Activated CD8-positive, alpha-beta T cell treated with anti-CD3 and anti-CD28 coated beads, Interleukin-2, amount 10 ng/mL, durations not matched to agents 7 days and 5 days (primary cell): ENCODE measurements at places on chromosomes 3 and 15.

- H3K4me1 ChIP-seq = peaks cover 49% of the 10 kb centered on the region
- H3K36me3 ChIP-seq = peaks cover 28% of the 10 kb centered on the region
- H3K4me3 ChIP-seq = peak overlapping the region; percentile 93
- H3K27me3 ChIP-seq = no peaks in the 10 kb centered on the region
- peak; percentile 75 for DNase-seq
Measured at GRCh38 chr3:57596495-57597126, 533 bp downstream of the ARF4 start.

DNA sequence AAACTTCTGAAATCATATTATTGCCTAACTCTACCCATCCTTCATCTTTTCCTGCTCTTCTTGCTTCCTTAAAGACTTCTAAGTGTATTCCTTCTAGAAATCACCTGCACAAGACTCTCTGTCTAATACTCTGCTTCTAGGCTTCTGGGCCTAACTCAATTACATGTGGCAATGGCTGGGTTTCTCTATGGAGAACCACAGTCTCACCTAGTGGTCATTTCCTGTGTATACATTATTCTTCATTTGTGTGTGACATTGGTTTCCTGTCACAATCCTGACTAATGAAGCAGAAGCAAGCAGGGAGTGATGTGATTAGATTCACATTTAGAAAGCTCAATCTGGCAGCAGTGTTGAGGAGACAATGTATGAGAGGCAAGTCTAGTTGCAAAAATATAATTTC lies 16.9 kb upstream of the CLDN1 start:
- H3K36me3 ChIP-seq = no peaks in the 10 kb centered on the region
- no peak overlapping the region for H3K4me3 ChIP-seq
- H3K27ac ChIP-seq = no peak overlapping the region
- no peak for DNase-seq

DNA sequence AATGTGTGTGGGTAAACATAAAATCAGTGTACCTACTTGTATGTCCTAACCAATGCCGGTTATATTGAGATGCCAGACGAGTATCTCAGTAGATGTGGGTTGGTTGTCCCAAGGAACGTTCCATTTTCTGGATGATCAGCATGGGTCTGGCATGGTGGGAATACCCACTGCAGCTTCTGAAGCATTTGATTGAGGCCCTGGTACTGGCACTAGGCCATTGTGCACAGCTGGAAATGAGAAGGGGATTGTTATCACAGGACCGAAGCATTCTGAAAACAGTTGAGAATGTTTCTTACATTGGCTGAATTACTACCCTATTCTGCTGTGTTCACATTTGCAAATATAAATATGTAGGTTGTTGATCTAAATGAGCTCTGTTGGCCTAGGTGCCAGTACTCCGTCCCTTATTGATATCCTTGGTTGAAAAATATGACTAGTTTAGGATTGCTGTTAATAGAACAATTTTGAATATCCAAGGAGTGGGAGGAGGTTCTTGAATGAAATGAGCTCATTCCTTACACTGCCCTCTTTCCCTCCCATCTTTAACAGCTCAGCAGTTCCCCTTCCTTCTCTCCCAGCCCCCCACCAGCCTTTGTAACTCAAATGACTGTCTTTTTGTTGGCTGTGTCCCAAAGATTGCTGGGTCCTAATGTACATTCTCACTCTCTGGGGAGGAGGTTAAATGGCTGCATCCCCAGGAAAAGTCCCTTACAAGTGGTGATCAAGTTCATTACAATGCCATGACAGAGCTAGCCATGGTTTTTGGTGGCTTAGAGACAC lies 293.3 kb upstream of the TPM1 start:
- H3K36me3 ChIP-seq = no peaks in the 10 kb centered on the region
- H3K4me1 ChIP-seq = no peaks in the 10 kb centered on the region
- no peak for DNase-seq
- H3K4me3 ChIP-seq = no peak overlapping the region

GRCh38 chr15:43215961-43216360 lies 4.9 kb downstream of the EPB42 start:
- DNase-seq = no peak
- H3K36me3 ChIP-seq = no peaks in the 10 kb centered on the region
- H3K4me3 ChIP-seq = no peak overlapping the region

DNA sequence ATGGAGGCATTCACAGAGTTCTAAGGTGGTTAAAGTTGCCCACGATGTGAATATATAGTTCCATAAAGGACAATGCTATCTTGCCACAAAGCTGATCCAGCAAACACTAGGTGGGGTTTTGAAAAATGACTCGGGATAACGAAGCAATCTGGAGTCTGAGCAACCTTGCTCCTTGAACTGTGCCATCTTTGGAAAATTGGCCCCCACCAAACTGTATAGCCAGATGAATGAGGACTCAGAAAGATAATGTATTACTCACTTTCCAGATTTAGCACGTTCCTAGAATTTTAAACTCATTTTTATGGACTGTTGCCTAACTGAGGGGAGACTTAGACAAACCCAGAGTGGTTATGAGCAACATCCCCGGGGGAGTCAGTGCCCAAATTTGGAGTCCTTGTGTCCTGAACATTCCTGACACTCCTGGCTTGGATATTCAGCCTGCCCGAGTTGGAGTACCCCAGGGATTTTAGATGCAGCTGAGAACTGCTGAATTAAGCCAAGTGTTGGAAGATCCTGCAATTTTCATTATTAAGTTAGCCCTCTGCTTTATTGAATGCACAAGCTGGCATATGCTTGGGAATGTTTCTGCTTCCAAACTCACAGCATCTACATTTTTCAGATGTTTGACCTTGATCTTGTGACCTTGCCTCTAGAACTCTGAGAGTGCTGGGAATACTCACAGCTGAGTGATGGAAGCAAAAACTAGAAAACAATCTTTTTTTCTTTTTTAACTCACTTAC lies 8.8 kb upstream of the MAGI1 start:
- H3K27ac ChIP-seq = no peak overlapping the region
- H3K4me1 ChIP-seq = no peaks in the 10 kb centered on the region
- no peak for DNase-seq
- no peaks in the 10 kb centered on the region for H3K36me3 ChIP-seq
- H3K4me3 ChIP-seq = no peak overlapping the region

GRCh38 chr3:196772102-196772501 lies 32.4 kb downstream of the PAK2 start:
- H3K4me3 ChIP-seq = no peak overlapping the region
- H3K4me1 ChIP-seq = peaks cover 39% of the 10 kb centered on the region
- no peak for DNase-seq
- no peaks in the 10 kb centered on the region for H3K27me3 ChIP-seq
- H3K27ac ChIP-seq = no peak overlapping the region
